ENCODE measurements at places on chromosomes 5 and 9.

GRCh38 chr5:43729846-43730478 is 127.0 kb downstream of the NNT start:
- DNase-seq: no peak

DNA sequence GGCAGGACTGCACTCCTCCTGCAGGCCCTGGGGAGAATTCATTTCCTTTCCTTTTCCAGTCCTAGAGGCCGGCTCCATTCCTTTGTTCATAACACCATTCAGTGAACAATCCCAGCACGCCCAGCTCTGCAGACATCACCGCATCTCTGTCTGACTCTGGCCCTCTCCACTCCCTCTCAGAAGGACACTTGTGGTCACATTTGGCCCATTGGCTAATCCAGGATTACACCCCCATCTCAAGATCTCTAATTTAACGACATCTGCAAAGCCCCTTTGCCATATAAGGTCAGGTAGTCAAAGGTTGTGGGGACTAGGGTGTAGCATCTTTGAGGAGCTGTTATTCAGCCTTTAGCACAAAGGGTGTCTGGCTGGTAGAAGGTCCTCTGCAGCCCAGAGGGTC is 185.0 kb upstream of the DAP start:
- DNase-seq: no peak

GRCh38 chr9:130975932-130976841 is 32.8 kb upstream of the LAMC3 start:
- no peak for DNase-seq

DNA sequence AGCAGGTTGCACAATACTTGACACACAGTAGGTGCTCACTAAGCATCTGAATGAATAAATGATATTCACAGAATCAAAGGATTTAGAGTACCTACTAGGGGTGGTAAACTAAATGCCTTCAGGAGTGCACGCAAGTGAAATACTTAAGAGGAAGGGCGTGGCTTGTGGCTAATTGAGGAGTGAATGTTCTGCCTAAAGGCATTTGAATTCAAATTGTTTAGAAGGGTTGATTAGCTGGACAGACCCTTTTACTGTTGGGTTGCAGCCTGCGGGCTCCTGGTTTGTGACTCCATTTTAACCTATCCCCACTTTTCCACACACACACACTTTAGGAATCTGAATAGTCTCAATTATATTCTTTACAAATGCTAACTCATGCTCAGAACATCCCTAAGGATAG is 63.1 kb downstream of the PPP2R2B start:
- DNase-seq: no peak

- DNase-seq: peak; percentile 68
Observed at GRCh38 chr9:129385211-129385934, 207.3 kb upstream of the IER5L start.

GRCh38 chr9:96674906-96675538 is 19.9 kb upstream of the PRXL2C start:
- no peak for DNase-seq

DNA sequence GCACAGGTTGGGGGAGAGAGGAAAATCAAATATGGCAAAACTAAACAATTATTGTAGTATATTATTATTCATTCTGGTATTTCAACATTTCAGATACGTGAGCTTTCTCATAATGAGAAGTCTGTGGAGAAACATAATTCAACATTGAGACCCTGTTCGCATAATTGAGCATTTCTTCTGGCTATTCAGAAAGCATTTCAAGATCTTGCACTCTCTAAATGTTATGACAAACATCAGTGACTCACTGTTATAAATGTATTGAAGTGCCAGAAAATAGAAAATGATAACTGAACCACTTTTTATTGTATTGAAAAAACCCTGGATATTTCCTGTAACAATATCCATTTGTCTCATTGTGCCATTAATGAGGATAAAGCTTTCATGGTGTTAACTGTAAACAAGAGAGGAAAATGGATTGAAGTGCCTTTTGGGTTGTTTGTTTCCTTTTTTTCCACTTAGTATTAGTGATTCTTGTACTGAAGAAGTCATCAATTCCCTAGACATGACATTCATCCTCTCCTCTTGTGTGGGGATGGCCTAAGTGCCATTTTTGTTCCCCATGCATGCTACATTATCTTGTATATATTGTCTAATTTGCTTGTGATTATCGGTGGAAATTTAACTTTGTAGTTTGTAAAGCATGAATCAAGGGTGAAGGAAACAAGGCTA is 124.6 kb downstream of the CAMK4 start:
- DNase-seq: no peak

GRCh38 chr9:109012009-109012875 is 1.1 kb downstream of the CTNNAL1 start:
- peak; percentile 50 for DNase-seq

DNA sequence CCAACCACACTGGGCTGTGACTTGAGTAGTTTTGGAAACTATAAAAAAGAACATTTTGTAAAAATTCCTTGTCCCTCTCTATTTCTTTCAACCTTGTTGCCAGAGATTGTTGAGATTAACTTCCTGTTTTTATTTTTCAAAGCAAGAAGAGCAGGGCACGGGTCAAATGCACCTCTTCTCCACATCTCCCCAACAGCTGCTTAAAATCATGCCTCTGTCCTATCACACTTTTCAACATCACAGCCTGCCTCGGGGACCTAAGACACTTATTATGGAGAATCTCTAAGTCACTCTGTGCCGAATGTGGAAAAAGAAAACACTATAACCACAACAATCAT is 280.3 kb upstream of the TNC start:
- DNase-seq: no peak

DNA sequence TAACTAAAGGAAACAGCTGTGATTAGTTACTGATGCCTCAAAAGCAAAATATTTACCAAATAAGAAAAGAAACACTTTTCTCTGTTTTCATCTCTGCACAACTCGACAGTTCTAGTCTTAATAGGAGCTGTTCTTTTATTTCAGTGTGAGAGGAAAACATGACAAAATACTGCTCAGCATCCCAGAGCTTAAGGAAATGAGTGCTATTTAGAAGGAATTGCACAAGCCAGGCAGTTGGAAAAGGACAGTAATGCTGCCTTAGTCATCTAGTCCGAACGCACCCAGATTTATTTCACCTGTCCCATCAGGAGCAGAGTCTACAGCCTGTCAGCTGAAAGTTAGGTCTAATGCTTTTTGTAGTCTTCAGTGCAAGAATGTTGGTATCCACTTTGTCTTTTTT is 12.3 kb downstream of the ZCCHC9 start:
- DNase-seq: no peak

GRCh38 chr9:13279284-13280141 is at the start of gene MPDZ:
Gene MPDZ, minus strand, starts transcription at chr9:13279692. Its CDS starts 29,377 bp downstream, at chr9:13250315.
- DNase-seq: no peak

- DNase-seq: no peak
Observed at GRCh38 chr5:55620009-55620765, 85.4 kb upstream of the PLPP1 start.

- no peak for DNase-seq
Observed at GRCh38 chr9:131640438-131641137, 95.3 kb downstream of the PRRT1B start.

DNA sequence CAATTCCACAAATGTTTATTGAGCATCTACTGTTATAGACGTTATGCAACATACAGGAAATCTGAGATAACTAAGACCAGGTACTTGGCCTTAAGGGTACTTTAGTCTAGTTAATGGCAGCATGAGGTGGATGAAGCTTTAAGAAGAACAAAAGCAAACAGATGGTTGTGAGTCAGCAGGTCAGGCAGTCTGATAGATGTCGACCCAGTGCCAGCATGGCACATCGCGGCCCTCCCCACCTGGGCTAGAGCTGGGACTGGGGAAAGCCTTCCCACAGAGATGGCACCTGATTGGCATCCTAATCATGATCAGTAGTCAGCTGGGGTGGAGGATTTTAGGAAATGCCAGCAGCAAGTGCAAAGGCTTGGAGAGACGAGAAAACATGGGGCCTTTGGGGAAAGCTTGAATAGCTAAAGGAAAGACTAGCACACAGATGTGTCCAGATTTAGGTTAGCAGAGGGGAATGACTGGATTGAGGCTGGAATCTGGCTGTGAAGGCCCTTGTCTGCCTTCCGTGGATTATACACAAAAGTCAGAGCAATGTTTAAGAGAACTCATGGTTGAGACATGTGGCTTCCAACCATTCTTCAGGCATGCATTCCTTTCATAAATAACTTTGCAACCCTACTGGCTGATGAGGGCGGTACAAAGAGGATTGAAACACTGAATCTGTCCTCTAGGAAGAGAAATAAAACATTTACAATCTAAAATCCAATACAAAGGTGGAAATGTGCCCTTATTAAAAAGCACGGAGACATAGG is 395.4 kb upstream of the WWC1 start:
- no peak for DNase-seq

DNA sequence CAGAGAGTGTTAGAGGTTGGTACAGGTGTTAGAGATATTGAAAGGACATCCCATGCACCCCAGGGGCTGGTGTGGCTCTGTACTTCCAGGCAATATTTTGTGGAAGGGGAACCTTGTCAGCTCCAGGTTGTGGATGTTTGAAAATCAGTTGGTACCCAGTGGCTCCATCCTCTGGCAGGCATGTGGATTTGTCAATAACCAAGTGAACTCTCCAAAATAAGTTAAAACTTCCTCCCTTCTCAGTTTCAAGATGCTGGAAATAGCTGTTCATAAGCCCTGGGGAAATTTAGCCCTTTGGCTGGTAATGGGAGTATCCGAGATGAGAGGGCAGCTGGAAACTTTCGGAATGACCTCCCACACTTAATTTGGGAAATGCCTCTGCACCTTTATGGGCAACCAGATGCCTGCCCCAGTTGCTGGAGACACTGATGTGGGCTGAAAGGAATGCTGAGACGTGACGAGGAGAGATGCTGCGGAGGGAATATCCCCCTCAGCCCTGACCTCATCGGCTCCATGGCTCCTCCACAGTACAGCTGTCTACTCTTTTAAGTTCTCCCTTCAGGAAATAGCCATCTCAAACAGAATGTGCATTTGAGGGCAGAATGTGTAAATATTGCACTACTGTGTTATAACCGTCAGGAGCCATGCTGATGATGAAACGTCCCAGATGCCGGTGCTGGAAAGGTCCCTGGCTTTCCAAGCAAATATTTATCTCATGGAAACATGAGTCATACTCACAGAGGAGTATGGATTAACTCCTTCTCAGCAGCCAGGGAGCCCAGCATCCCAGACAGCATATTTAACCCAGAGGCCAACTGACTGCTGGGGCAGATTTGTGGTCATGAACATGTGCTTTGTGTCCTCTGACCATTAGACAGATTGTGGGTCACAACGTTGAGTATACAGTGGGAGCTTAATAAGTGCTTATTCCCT is 29.5 kb downstream of the TGFBI start:
- no peak for DNase-seq

DNA sequence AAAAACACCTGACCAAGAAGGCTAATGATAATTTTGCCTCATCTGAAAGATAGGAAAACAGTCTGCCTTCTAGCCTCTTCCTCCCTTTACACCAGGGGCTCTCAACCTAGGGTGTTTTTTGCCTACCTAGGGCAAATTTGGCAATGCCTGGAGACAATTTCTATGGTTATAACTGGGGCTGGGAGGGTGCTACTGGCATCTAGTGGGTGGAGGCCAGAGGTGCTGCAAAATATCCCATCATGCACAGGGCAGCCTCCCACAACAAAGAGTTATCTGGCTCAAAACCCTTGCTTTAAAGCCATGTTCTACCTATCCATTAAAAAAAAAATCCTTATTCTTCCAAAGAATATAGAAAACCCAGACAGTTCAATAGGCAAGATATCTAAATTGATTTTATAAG is 45.0 kb upstream of the NR3C1 start:
- no peak for DNase-seq

DNA sequence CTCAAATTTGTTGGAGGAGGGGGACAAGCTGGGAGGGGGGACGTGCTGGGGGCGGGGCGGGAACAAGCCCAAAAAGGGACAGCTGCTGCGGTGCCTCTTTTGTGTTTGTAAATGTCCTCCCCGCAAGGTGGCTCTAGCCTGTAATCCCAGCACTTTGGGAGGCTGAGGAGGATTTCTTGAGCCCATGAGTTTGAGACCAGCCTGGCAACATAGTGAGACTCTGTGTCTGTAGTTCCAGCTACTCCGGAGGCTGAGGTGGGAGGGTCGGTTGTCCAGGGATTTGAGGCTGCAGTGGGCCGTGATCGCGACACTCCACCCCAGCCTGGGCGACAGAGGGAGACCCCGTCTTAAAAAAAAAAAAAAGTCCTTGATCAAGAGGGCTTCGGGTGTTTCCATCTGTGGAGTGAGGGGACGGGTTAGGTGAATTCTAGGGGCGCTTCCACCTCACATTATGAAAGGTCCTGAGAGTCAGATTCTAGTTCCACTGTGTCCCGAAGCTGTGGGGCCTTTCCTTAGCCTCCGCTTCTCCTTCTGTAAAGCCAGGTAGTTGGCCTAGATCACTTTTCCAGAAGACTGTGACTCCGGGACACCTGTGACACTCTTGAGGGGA is 779 bp upstream of the CTNNA1 start:
- no peak for DNase-seq

- DNase-seq: no peak
Observed at GRCh38 chr5:168318240-168318639, 26.8 kb downstream of the WWC1 start.

DNA sequence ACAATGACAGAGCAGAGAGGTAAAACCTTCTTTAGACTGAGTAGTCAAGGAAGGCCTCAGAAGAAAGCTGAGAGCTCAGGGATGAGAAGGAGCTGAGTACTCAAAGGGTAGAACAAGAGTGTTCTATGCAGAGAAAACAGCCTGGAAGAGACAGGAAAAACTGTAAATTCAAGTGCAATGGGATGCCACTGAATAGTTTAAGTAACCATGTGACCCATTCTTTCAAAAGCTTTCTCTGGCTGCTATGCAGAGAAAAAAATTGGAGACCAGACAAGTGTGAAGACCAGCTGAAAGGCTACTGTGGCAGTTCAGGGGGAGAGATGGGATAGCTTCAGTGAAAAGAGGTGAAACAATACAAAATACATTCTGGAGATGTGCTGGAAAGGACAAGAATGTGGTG is 61.3 kb upstream of the RNF38 start:
- no peak for DNase-seq

GRCh38 chr5:163459462-163459818 is 462 bp downstream of the NUDCD2 start:
- DNase-seq: no peak

Measured in B cell (primary cell).